ENCODE measurements at places on chromosomes 12 and 14. TPM values are rescaled to one million over a fixed set of nuclear protein-coding genes. Genes with fewer than 3 reads are reported as not detected.

DNA sequence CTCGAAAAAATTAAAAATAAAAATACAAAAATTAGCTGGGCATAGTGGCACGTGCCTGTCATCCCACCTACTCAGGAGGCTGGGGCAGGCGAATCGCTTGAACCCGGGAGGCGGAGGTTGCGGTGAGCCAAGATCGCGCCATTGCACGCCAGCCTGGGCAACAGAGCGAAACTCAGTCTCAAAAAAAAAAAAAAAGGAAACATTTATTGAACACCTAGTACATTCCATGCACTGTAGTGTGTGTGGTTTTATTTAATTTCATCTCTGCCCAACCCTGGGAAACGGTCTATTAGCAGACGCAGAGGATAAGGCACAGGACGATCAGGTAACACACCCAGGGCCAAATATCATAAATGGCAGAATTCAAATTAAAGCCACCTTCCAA, 35.8 kb upstream of the SINHCAF start:
- DNase-seq, result no peak

- DNase-seq, result no peak
Observed at GRCh38 chr12:131561051-131561450, 149.8 kb upstream of the SFSWAP start.

GRCh38 chr12:5213990-5214389, 170.3 kb downstream of the KCNA5 start:
- DNase-seq, result no peak

DNA sequence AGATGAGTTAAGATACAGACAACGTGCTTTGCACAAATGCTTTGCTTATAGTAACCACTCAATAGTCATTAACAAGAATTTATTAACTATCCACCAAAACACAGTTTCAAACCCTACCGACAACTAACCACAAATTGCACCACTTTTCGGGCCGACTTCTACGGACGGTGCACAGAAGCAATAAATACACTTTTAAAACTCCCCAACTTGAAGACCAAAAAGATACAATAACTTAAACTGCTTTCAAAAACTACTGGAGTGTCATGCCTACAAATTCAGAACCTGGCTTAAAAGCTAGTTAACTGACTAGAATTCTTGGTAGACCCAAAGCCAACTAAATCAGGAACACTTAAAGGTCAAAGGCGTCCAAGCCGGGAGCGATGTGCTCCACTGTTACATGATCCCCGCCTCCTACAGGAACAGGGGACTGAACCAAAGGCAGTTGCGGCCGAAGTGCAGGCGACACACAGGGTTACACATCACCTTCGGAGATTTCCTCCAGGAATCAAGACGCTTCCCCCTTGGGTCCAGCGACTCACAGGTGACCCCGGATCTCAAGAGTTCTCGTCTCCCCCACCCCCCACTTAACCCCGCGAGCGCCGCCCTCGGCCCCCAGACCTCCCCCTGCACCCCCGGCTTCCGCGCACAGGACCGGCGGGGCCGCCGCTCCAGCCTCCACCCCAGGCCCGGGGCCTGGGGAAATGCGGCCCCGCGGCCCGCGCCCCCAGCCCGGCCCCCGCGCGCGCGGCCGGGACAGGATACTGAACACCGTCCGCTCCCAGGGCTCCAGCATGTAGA, 507 bp downstream of the SPTSSA start:
- DNase-seq, result peak; percentile 58

DNA sequence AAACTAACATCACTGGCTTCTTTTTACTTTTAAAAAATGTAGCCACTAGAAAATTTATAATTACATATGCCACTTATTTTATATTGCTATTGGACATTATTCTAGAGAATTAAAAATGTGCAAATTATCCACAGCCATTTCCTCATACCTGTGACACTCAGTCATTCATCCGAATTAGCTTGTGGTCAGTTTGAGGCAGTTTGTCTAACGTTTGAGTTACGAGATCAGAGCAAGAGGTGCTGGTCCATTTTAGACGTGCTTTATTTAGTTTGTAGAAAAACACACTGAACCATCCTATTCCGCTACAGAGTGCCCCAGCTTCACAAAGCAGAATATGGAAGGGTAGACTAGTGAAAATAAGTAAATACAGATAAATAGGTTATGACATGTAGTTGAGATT, 513.0 kb downstream of the NRXN3 start:
- DNase-seq, result no peak

DNA sequence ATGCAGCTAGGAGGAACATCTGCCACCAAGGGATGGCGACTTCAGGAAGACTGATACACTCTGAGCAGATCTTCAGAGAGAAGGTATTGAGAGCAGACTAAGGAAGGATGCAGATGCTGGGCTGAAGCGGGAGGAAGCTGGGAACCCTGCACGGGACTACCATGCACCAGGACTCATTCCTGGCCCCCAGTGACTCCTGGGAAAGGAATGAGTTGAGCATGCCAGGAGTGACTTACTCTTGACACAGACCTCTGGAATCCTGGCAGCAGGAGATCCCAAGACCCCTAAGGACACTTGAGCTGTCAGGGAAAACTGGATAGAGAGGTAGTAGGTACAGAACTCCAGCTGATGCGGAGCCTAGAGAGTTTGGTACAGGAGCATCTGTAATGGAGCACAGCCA, 336.1 kb downstream of the RPS29 start:
- DNase-seq, result no peak

The TEX52 gene
- total RNA-seq, result not detected

The EFS gene
- not detected for total RNA-seq

Data from myocyte (in vitro differentiated cells).